ENCODE measurements at places on chromosomes 6 and 20.

GRCh38 chr6:127900935-127901334 lies at the start of gene THEMIS:
THEMIS (minus strand) TSS chr6:127901058; CDS start chr6:127900932, 126 bp downstream.
- no peak for DNase-seq

GRCh38 chr20:34022151-34022838 lies 28.6 kb downstream of the RALY start:
- no peak for DNase-seq

DNA sequence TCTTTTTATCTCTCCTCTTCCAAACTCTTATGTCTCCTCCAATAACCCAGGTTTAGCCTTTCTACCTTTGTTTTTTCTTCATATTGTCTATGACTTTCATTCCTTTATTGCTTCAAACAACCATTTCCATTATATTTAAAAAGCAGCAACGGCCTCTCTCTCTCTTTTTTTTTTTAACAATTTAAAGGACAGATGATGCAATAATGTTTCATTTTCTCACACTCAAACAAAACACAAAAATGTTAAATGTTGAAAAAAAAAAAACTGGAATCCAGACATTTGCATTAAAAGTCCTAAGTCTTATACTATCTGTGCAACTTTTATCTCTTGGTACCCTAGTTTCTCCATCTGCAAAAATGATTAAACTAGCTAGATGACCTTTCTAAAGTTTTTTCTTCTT lies 105.8 kb downstream of the LMBRD1 start:
- no peak for DNase-seq

DNA sequence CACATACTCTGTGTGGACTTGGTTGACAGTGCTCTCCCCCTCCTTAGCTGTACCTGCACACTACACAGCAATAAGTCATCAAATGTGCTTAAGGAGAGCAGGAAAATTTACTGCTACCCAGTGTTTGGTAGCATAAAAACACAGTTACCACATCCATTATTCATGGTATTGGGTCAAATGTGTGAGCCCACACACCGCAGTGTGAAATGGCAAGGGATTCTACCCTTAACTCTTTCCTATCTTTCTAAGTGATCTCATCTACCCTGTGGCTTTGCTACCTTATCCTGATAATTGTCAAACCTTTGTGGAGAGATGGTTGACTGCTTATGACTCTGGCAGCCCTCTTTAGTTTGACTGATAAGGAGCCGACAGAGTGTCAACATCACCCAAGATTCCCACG lies 47.6 kb downstream of the STX11 start:
- no peak for DNase-seq

- DNase-seq: no peak
Observed at GRCh38 chr6:111747396-111747795, 125.9 kb downstream of the FYN start.

- DNase-seq: no peak
Observed at GRCh38 chr20:57838670-57839151, 128.9 kb upstream of the PMEPA1 start.

DNA sequence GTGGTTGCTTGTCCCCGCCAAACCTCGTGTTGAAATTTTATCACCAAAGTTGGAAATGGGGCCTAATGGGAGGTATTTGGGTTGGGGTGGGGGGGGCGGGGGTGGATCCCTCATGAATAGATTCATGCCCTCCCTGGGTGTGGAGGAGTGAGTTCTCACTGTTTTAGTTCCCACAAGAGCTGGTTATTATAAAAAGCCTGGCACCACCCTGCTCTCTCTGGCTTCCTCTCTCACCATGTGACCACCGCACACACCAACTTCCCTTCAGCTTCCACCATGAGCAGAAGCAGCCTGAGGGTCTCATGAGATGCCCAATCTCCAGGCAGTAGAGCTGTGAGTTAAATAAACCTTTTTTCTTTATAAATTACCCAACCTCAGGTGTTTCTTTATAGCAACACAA lies 111.3 kb downstream of the PRDM1 start:
- DNase-seq: no peak
